Substantia nigra (tissue), 51 donors: ENCODE measurements at places on chromosomes 2 and 18.

DNA sequence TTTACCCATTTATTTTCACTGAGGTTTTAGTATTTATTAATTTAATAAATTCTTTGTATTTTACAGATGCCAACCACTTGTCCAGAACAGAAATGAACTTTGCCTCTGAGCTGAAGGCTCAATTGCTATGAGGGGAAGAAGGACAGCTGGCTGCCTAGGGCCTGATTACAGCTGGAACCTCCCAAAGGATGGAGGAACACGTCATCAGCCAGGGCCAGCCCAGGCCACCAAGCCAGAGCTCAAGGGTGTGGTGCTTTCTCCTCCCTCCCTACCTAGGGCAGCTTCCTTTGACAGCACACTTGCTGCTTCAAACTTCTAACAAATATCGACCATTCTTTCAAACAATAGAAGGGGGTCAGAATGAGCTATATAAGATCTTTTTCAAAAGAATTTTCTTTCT, 19.7 kb upstream of the RIOK3 start:
- no peak for DNase-seq

DNA sequence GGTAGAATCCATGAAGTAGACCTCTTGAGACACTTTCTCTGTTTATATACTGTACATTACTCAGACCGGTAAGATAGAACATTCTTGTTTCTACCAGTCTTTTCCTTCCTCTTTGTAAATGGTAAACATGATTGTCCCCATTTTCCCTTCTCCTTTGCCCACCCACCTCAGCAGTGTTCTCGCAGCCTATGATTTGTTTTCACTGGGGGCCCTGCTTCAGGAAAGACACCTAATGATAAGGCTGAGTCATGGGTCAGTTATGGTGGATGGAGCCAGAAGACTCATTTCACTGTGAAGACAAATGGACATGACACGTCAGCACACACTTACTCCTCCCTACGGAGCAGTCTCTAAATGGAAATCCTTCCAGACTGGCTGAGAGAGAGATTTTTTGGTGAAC, 23.7 kb downstream of the CENPO start:
- no peak for DNase-seq

GRCh38 chr2:213885485-213885884, 525.4 kb upstream of the VWC2L start:
- no peak for DNase-seq

DNA sequence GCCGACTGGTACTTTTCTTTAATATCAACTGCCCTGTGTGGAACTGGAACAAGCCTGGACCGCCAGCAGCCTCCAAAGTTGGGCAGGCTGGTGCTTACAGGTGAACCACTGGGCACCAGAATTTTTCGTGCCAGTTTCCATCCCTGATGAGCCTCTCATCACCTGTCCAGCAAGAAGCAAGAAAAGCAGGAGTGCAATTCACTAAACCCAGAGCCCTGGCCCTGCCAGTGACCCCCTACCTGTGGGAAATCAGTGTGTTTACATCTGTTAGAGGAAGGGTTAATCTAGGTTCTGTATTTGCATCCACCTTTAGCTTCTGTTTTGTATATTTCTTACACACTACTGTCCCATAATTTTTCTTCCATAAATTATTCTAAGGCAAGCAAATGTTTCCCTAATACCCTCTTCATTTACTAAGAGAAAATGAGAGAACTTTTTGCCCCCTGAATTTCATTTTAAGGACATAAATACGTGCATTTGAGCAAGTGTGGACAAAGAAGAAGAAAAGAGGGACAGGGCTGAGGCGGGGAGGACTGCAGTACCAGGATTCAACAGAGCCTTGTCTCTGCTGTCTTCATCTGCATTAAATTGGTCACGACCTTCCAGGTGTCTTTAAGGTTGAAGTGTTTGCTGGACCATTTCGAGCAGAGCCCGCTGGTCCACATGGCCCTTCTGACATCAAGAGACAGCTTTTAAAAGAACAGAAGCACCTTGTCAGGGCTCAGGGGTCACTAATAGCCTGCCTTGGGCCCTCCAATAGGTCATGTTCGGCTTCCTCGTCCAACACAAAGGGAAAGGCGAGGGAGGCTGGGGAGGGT, 763.1 kb downstream of the BCL11A start:
- no peak for DNase-seq

GRCh38 chr2:150572194-150572766, 84.8 kb upstream of the RND3 start:
- no peak for DNase-seq

DNA sequence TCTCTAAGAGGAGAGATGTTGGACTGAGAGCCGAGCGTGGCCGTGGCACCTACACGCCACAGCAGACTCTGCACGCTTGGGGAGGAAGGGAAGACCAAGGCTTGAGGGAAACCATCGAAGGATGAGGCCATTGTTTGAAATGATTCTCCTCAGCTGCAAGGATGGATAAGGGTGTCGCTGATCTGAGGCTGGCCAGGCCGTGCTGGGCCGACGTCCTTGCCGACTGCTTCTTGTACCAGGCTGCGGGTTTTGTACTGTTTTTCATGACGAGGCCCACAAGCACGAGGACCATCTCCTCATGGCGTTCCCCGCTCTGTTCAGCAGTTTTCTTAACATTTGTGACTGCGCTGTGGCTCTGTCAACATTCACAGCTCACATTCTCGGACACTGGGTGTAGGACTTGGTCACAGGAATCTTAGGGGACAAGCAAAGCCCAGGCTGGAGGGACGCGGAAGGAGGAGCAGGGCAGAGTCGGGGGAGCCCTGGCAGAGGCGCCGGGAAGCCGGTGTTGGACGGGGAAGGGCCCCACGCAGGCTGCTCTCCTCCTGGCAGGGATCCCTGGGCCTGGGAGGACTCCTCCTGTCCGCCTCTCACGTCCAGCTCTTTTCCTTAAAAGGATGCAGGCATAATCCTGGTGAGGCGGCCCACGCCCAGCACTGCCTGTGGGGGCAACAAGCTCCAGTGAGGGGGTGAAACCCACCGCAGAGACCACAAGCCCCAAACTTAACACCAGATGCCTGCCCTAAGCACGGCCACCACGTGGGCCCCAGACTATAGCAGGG, 259.0 kb upstream of the SALL3 start:
- no peak for DNase-seq

- no peak for DNase-seq
Observed at GRCh38 chr2:109222825-109223471, 93.9 kb downstream of the SH3RF3 start.

DNA sequence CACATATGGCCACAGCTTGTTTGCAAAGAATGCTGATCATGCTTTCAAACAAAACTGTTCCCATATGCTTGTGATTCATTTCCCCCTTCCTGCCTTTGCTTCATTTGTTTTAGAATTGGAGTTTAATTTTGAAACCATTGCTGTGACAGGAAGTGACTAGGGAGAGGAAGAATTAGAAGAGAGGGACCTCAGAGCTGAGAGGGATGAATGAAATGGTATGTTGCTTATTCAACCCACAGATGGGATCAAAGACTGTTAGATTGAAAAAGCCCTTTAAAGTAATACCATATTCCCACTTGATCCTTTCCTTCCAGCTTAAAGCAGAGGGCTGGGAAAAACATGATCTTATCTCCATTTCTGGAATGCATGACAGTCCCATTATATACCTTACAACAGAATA, 106.2 kb upstream of the RNF152 start:
- no peak for DNase-seq

DNA sequence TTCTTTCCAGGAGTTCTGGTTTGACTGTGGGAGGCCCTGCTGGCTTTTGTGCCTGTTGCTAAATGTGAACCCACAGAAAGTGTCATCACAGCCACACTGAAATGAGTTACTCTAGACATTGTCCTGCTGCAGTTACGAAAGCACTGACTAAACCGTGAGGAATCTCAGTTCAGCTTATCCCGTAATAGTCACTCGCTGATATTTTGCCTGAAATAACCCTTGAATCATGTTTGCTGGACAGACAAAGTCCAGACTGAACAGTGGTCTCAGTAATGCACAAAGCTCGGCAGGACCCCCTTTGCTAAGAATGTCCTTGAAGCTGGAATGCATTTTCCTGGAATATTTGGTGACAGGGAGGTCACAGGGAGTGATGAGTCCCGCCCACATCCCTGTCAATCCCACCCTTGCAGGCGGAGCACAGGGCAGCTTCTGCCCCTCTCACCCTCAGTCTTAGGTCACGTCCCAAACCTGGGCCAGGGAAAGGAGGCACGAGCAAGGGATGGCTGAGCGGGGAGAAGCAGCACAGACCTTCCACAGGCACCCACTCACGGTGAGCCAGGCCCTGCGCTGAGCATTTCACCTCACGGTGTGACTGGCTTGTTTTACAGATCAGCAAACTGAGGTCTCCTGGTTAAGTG, 53.4 kb downstream of the ADI1 start:
- no peak for DNase-seq

- DNase-seq, result no peak
Observed at GRCh38 chr2:126662621-126663020, 6.7 kb downstream of the GYPC start.

DNA sequence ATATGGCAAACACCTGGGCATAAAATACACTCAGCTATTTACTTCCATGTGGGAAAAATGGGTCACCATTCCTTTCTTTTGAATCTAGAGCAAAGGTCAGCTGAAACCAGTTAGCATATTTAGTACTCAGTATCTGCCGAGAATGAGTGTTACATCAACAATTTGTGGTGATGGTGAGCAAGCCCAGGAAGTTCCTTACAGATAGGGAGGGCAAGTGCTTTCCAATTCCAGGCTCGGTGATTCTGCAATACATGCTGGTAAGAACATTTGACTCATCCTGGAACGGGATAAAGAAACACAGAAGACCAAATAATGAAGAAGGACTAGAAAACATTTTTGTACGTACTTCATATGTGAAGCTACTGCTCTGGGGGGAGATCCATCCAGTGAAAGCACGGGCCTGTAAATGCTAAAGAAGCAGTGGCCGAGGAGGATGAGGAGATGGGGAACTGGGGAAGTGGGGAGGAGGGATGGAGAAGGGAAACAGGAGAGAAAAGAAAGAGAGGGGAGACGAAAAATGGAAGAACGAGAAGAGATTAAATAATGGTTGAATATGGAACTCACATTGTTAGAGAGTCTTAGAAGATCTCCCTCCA, 251.9 kb downstream of the TTC32 start:
- no peak for DNase-seq

- DNase-seq, result no peak
Observed at GRCh38 chr2:23520256-23520655, 135.3 kb downstream of the KLHL29 start.

- DNase-seq, result no peak
Observed at GRCh38 chr2:172962824-172963223, 112.8 kb upstream of the MAP3K20 start.

GRCh38 chr2:217789736-217790181, 213.0 kb downstream of the TNS1 start:
- no peak for DNase-seq

DNA sequence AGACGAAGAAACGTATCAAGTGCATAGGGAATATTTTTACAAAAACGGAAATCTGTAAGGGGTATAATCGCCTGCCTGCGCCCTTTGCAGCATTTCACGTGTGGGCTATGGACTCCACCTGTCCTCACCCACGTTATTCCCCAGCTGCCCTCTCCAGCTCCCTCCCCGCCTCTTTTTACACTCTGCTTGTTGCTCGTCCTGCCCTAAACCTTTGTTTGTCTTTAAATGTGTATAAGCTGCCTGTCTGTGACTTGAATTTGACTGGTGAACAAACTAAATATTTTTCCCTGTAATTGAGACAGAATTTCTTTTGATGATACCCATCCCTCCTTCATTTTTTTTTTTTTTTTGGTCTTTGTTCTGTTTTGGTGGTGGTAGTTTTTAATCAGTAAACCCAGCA, 169.4 kb upstream of the SIX3 start:
- DNase-seq, result no peak

- no peak for DNase-seq
Observed at GRCh38 chr2:43559391-43560230, 36.2 kb downstream of the THADA start.

DNA sequence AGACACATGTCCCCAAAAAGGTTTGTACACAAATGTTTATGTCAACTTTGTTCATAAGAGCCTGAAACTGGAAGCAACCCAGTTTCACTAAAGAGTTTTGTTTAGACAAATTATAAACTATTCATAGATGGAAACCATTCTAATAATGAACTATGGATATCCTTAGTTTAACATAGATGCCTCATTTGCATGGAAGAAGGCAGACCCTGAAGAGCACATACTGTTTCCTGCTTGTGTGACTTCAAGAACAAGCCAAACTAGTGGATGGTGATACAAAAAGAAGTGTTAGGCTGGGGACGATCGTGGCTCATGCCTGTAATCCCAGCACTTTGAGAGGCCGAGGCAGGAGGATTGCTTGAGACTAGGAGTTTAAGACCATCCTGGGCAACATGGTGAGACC, 48.1 kb downstream of the ACOXL start:
- DNase-seq, result no peak

DNA sequence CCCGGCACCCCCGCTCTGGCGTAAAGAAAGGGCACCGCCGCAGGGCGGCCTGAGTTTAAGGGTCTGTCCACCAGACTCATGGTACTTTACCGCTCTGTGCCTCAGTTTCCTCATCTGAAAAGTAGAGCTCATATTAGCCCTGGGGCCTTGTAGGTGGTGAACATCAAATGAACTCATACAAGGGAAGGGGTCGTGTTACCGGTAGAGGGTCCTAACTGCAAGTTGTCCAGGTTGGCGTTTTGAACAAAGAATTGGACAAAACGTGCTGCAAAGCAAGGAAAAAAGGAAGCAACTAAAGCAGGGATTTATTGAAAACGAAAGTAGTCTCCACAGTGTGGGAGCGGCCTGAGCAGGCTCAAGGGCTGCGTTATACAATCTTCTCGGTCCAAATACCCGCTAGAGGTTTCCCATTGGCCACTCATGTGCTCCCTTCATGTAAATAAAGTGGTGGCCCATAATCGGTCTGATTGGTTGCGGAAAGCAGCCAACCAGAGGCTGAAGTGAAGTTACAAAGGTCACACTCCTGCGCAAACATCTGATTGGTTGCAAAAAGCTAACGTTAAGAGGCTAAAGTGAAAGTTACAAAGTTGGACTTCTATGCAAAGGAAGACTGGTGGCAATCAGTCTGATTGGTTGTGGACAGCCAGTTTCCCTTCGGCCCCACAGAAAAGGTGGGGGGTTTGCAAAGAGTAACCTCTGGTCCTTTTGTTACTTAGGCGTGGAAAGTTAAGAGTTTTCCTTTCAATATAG, 80.7 kb upstream of the LDLRAD4 start:
- no peak for DNase-seq

- no peak for DNase-seq
Observed at GRCh38 chr2:200172521-200172920, 134.0 kb upstream of the SPATS2L start.

DNA sequence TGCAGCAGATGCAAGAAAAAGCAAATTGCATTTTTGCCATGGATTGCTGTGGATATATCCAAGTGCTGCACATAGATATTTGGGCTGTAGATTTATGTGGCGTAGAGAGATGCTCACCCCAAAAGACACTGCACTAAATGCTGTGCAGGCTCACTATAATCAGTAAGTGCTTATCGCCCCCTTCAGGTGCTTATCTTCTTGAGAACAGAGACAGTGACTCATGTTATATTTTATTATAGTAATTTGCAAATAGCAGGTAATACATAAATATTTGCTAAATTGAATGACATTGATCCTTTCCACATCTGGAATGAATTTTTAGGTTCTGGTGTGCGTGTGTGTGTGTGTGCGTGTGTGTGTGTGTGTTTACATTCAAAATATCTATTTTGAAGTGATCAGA, 36.8 kb upstream of the PLEKHM3 start:
- no peak for DNase-seq

GRCh38 chr2:191591025-191591424, 86.9 kb upstream of the NABP1 start:
- no peak for DNase-seq

GRCh38 chr2:140916410-140916809, 1214.4 kb downstream of the LRP1B start:
- no peak for DNase-seq

GRCh38 chr2:111032721-111033429, 87.8 kb upstream of the BCL2L11 start:
- DNase-seq, result no peak
